ENCODE measurements at places on chromosomes 16 and 17.

GRCh38 chr16:1964506-1965395, at the start of gene RPS2:
TSS of gene RPS2 (minus strand) at chr16:1964826. CDS start at chr16:1964625, 201 bp downstream.
- peak; percentile 98 for DNase-seq

DNA sequence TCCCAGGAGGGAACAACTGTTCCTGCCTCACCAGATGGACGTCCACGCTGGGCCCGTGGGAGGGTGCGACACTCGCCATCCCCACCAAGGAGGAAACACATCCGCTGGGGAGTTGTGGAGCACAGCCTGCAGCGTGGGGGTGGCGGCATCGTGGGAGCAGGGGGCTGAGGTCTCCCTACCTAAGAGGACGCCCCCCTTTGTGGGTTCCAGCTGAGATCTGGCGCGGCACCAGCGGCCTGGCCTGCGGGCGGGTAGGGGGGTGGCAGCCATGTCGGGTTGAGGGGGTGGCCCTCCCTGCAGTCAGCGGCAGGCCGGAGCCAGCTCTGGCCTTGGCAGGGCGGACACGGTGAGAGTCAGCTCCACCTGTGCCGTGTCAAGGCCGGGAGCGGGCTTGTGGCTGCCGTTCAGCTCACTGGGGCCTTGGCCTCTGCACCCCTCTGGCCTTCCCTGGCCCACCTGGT, 116.7 kb upstream of the CIBAR2 start:
- no peak for DNase-seq

- DNase-seq = no peak
Measured at GRCh38 chr16:46757339-46758050, 9.4 kb upstream of the MYLK3 start.

DNA sequence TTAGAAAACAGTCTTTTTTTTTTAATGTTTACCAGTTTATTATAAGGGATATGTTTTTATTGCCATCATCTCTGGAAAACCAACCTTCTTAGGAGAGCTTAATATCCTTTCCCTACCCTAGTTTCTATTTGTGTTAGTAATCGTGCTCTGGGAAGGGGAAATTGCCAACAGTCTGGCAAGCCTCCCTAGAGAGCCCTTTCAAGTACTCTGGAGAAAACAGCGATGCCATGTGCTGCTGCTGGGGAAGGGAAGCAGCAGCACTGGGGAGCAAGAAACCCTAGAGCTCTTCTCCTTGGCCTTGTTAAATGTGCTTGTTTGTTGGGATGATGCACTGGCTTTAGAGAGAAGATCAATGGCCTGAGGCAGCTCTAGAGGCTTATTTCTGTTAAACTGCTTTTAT, 10.3 kb downstream of the RETREG3 start:
- no peak for DNase-seq

DNA sequence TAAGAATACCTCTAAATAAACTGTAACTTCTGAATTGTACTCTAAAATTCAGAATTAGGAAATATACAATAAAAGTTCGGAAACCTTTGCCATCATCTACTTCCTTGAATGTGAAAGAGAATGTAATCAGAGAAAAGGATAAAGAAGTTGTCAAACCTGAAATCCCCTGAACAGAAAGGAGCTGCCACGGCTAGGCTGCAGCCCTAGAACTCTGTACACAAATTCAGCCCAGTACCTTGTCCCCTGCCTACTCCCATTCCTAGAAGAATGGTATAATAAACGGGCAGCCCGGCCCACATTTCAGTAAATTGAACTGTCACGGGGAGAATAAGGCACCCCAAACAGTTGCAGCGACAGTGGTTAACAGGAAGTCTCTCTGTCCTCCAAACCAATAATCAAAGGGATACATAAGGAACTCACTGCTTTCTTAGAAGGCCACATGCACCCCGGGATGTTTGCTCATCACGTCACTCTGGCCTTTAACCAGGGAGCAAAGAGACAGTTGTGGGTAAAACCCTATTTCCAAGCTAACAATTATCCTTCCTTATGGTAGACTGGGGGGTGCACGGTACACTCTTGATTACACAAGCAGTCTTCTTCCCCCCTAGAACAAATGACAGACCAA, 24.3 kb upstream of the RFFL start:
- DNase-seq = no peak

- DNase-seq = no peak
Measured at GRCh38 chr17:74512624-74513091, 18.6 kb downstream of the CD300LB start.

DNA sequence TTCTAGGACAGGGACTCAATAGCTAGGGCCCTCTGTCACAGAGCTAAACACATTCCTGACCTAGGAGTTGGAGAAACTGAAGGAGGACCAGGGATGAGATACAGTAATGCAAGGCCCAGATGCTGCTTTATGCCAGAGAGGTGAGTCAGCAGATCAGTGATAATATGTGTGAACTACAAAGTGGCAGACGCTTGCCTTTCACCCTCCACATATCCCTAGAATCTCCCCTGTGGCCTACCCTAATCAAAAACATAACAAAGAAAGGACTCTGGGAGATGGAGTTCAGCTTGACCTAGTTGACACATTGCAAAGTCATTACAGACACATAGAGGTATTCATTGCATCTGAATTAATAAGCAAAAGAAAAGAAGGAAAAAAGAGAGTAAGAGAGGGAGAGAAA, 417.6 kb upstream of the DYNLRB2 start:
- DNase-seq = no peak

DNA sequence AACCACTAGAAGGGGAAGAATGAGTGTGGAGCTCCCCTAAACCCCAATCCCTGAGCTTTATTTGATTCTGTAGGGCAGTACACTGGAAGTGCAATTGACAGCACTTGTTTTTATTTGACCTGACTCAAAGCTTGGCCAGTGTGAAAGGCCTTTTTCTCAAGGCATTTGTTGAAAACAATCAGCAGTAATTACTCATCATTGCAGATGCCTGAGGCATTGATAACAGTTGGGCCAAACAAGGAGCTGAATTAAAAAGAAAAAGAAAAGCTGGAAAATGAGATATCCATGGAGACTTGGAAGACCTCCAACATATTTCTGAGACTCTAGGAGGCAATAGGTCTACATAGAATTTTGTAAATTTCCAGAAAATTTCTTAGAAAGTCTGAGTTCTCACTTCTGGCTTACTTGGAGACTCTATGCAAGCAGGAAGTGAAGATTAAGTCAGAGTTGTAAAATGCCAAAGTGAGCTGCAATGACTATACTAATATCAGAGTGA, 200.8 kb upstream of the KCNJ16 start:
- peak; percentile 35 for DNase-seq

DNA sequence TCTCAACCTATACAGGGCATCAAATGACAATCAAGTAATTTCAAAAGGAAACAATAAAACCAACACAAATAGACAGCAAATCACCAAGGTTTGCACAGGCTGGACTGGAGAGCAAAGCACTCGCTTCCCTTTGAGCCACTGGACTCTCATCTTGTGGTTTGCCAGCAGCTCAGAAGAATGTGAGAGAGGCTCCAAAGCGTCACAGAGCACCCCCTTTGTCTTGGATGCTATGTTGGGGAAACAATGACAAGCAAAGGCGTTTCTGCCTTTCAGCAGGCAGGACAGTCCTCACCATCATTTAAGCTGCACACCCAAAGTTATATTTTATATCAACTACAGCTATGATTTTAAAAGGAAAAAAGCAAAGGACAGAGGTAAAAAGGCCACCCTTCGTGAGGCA, 13.2 kb downstream of the SLC6A4 start:
- DNase-seq = no peak

GRCh38 chr17:4908301-4908700, 5.4 kb upstream of the CHRNE start:
- no peak for DNase-seq

- no peak for DNase-seq
Measured at GRCh38 chr16:30570636-30571444, 674 bp downstream of the ZNF688 start.

GRCh38 chr16:19748389-19749168, 30.5 kb downstream of the IQCK start:
- no peak for DNase-seq

DNA sequence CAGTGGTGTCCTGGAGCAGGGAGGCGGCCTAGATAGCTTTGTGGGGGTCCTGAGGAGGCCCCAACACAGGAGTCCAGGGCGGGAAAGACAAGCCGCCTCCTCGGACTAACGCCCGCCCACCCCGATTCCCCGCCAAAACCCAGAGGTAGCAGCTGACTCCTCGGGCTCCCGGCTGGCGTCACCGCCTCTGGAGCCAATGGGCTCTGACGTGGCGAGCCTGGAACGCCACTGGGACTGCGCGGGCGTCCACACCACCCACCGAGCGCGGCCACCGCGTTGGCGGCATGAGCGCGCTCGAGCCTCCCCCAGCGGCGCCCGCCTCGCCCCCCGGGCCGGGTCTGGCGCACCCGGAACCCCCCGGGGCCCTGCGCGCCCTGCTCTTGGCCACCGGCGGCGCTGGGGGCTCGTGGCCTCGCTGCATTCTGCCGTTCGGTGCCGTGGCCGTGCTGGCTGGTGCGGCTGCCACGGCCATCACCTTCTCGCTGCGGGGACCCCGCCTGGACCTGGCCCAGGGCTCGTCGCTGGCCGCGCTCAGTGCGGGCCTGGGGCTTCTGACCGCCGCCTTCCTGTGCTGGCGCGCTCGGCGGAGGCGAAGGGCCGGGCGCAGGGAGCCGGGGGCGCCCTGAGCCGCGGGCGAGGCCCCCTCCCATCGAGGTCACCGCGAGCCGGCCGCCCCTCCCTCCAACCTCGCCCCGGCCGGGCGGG, 3.4 kb upstream of the NTN3 start:
- DNase-seq = peak; percentile 59

- no peak for DNase-seq
Measured at GRCh38 chr16:88484505-88485365, 31.7 kb downstream of the ZFPM1 start.

DNA sequence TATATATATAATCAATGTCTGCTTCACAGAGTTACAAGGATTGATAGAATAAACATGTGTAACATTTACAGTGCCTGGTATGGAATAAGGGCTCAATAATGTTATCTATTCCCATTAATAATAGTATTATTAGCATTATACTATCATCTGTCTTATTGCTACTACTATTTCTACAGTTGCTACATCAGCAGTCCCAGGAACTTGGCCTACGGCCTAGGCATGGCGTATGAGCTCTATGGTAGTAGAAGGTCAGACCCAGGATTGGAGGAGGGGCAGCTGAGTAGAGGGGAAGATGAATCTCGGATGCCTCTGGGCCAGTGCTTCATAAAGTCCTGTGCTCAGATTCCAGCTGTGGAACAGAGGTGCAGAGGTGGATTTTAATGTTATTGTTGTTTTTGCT, 146.3 kb upstream of the TBX2 start:
- no peak for DNase-seq

DNA sequence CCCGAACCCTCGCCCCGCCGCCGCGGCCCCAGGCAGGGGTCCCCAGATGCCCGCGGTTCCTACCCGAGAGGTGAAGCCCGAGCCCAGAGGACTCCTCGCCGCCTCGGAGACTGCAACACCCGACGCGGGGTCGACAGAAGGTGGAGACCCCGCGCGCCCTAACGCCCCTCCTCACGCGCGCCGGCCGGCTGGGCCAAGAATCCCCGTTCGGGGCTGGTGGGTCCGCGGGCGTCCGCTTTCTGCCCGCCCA, 515 bp downstream of the SUMO2 start:
- DNase-seq = no peak

DNA sequence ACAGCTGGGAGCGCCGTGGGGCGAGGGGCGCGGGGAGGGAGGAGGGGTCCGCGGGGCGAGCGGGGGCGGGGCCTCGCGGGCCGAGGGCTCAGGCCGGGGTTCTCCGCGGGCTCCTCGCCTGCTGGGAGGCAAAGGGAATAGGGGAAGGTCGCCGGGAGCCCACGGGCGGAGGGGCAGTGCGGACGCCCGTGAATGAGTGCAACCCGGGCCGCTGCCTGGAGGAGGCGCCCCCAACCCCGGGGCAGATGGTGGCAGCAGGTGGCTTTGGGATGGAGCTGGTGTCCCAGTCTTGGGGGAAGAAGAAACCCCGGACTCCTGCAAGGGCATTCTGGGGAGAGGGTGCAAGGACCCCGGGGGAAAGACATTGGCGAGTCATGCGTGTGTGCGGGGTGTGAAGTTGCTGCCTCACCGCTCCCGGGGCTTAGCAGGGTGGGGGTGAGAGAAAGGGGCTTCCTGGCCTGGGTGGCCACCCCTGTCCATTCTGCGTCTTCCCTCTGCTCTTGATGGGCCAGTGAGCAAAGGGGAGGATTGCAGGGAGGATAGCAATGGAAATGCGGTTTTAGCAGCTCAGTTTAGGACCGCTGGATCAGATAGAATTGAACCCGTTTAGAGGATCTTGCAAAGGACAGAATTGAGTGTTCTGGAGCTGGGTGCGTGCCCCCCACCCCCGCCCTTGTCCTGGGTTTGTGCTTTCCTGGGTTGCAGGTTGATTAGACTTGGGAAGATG, 526 bp downstream of the KIAA0513 start:
- DNase-seq = no peak

DNA sequence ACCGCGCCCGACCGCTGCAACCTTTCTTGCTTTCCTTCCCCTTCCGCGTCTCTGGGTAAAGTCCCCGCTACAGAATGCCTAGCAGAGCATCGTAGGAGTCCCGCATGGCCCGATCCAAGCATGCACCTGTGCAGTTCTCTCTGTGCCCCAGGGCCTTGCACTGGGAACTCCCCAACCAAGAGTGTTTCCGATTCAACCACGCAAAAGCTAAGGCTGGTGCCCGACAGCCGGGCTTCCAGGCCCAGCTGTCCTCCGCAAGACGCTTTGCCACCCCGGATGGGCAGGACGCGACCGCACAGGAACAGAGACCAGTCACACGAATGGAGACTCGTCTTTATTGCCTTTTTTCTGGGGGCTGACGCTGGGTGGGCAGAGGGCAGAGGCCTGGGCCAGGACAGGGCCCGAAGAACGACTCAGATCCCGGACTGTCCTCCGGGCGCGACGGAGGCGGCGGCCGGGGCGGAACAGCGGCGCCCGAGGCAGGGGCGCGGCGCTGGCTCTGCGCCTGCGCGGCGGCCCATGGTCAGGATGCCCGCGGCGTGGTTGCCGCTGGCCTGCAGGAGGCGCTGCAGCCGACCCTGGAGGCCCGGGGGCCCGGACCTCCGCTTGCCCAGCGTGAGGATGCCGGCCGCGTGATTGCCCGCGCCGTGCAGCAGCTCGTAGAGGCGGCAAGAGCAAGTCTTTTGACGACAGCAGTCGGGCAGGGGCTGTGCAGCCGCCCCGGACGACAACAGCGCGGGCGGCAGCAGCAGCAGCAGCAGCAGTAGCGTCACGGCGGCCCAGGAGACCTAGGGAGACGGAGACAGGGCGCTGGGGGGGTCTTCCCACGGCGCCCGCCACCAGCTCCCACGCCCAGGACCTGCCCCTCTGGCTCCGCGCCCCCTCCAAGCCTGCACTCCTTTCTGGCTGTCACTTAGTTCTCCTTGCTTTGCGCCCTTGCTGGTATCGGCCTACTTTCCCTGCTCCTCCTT, 1.2 kb downstream of the HCRT start:
- no peak for DNase-seq

DNA sequence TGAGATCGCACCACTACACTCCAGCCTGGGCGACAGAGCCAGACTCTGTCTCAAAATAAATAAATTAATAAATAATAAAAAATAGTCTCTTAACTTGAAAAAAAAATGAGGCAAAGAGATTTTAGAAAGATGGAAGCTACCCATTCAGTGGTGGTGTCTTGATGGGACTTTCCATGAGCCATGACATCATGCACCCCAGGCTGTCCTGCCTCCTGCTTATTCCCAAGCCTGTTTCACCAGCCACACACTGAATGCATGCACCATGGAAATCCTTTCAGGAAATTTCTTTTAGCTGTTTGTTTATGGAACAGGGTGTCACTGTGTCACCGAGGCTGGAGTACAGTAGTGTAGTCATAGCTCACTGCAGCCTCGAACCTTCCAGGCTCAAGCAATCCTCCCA, 8.9 kb upstream of the DLX3 start:
- DNase-seq = no peak

Data from T1000 (cell line).